ENCODE measurements at places on chromosomes 11 and 22. TPM values are rescaled to one million over a fixed set of nuclear protein-coding genes. Genes with fewer than 3 reads are reported as not detected.
A peak's percentile ranks its signal among the peaks of the same experiment; 100 is the strongest.

Gene TTC36
- polyA plus RNA-seq = not detected

Gene BLID
- polyA plus RNA-seq = not detected

Gene FAM227A
- polyA plus RNA-seq = 0.76 TPM

Gene THY1
- 15.0 TPM for polyA plus RNA-seq

Gene CREBZF
- polyA plus RNA-seq = 53.6 TPM

Gene SEC14L6
- polyA plus RNA-seq = 1.7 TPM

Gene RIC3
- 10.6 TPM for polyA plus RNA-seq

Gene POU2F3
- polyA plus RNA-seq = 0.05 TPM

Gene ART1
- not detected for polyA plus RNA-seq

Gene TESMIN
- polyA plus RNA-seq = 1.6 TPM

Gene GRAMD1B
- polyA plus RNA-seq = 185 TPM

DNA sequence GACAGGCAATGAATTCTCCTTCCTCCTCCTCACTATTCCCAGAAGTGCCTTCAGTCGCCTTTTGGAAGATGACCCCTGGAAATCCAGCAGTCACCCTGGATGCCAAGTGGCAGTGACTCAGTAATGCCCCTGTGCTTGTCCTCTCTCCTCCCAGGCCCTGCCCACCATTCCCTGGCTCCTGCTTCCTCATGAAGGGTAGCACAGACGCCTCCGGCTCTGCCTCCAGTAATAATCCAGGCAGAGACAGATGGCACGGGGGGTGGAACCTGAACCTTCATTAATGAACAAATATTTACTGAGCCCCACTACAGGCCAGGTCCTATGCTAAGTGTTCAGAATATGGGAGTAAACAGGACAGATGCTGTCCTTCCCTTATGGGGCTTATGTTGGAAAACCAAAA, 23.2 kb downstream of the SYT13 start:
- H3K27me3 ChIP-seq = no peaks in the 10 kb centered on the region
- no peak overlapping the region for H3K4me3 ChIP-seq
- H3K27ac ChIP-seq = no peak overlapping the region
- no peak for DNase-seq

GRCh38 chr11:73379189-73379880, 3.1 kb downstream of the RELT start:
- peaks cover 6% of the 10 kb centered on the region for H3K4me1 ChIP-seq
- H3K27me3 ChIP-seq = no peaks in the 10 kb centered on the region
- DNase-seq = no peak
- no peaks in the 10 kb centered on the region for H3K36me3 ChIP-seq
- H3K27ac ChIP-seq = no peak overlapping the region

GRCh38 chr22:36204001-36204631, 2.5 kb upstream of the APOL4 start:
- H3K4me1 ChIP-seq = peaks cover 8% of the 10 kb centered on the region
- H3K36me3 ChIP-seq = no peaks in the 10 kb centered on the region
- no peak for DNase-seq
- no peaks in the 10 kb centered on the region for H3K27me3 ChIP-seq
- H3K4me3 ChIP-seq = no peak overlapping the region

GRCh38 chr11:75733431-75734107, 15.9 kb downstream of the MOGAT2 start:
- H3K4me1 ChIP-seq = no peaks in the 10 kb centered on the region
- no peaks in the 10 kb centered on the region for H3K27me3 ChIP-seq
- DNase-seq = no peak
- no peak overlapping the region for H3K4me3 ChIP-seq
- H3K27ac ChIP-seq = no peak overlapping the region

GRCh38 chr11:1075341-1075911, 752 bp downstream of the MUC2 start:
- H3K4me1 ChIP-seq = no peaks in the 10 kb centered on the region
- no peaks in the 10 kb centered on the region for H3K36me3 ChIP-seq
- H3K27ac ChIP-seq = no peak overlapping the region
- no peak overlapping the region for H3K4me3 ChIP-seq
- peak; percentile 10 for DNase-seq

DNA sequence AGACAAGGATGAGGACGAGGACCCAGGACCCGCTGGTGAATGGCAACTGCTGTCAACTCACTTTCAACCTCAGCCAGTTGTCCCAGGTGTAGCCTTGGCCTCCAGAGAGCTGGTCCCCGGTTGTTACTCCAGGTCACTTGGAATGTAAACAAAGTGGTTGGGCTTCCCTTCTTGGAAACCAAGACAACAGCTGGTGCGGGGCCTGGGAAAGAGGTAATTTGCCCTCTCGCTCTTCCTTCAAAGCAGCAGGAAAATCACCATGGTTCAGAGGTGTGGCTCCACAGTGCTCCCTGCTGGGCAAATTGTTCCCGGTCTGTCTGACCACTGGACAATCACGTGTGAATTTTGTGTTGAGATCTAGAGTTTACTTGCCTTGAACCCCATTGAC, 15.0 kb downstream of the SLC1A2 start:
- H3K4me1 ChIP-seq = no peaks in the 10 kb centered on the region
- H3K27ac ChIP-seq = no peak overlapping the region
- no peak overlapping the region for H3K4me3 ChIP-seq
- no peaks in the 10 kb centered on the region for H3K27me3 ChIP-seq
- DNase-seq = no peak
- no peaks in the 10 kb centered on the region for H3K36me3 ChIP-seq

GRCh38 chr11:69153661-69154060, 2.1 kb upstream of the SMIM38 start:
- H3K27ac ChIP-seq = no peak overlapping the region
- no peak for DNase-seq
- no peaks in the 10 kb centered on the region for H3K27me3 ChIP-seq
- H3K36me3 ChIP-seq = no peaks in the 10 kb centered on the region
- peaks cover 2% of the 10 kb centered on the region for H3K4me1 ChIP-seq
- no peak overlapping the region for H3K4me3 ChIP-seq

GRCh38 chr11:63919267-63920125, 2.5 kb upstream of the RCOR2 start:
- no peaks in the 10 kb centered on the region for H3K36me3 ChIP-seq
- no peak overlapping the region for H3K4me3 ChIP-seq
- peaks cover 15% of the 10 kb centered on the region for H3K4me1 ChIP-seq
- H3K27me3 ChIP-seq = no peaks in the 10 kb centered on the region
- peak; percentile 59 for DNase-seq
- H3K27ac ChIP-seq = peak overlapping the region; percentile 52

- no peaks in the 10 kb centered on the region for H3K36me3 ChIP-seq
- no peak for DNase-seq
- no peak overlapping the region for H3K4me3 ChIP-seq
- H3K4me1 ChIP-seq = no peaks in the 10 kb centered on the region
These were observed 76.3 kb upstream of the SESN3 start for GRCh38 chr11:95307286-95307685.

DNA sequence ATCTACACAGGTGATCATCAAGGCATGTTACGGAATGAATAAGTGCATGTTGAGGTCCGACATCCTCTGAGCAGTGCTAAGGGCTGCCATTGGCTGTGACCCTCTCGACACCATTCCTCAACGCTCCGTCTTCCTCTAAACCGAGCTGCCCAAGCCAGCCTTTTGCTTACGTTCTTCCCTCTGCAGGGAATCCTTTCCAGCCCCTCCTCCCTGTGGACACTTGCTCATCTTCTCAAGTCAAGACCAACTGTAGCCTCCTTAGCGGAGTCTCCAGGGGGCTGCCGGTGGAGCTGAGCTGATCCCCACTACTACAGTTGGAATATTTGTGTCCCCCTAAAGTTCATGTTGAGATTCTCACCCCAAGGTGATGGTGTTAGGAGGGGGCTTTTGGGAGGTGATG, 781.0 kb downstream of the TBC1D22A start:
- no peak overlapping the region for H3K4me3 ChIP-seq
- no peak overlapping the region for H3K27ac ChIP-seq
- no peak for DNase-seq
- no peaks in the 10 kb centered on the region for H3K27me3 ChIP-seq

DNA sequence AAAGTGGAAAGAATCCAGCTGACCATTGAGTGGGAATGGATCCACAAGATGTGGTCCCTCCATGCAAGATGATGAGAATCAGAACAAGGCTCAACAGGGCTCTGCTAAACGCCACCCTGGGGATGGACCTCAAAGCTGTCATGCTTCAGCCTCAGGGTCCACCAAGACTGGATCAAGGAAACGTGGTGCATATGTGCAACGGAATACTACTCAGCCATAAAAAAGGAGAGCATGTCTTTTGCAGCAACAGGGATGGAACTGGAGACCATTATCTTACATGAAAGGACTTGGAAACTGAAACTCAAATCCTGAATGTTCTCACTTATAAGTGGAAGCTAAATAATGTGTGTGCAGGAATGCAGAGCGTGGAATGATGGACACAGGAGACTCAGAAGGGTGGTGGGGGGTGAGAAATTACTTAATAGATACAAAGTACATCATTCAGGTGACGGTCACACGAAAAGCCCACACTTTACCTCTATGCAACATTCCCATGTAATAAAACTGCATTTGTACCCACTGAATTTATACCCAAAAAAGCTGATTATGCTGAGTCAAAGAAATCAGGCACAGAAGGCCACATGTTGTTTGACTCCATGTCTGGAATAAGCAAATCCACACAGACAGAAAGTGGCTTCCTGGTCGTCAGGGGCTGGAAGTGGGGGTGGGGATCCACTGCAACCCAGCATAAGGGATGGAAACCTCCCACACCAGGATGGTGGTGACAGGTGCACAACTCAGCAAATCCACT, 116.1 kb downstream of the SHANK2 start:
- no peaks in the 10 kb centered on the region for H3K4me1 ChIP-seq
- H3K27me3 ChIP-seq = no peaks in the 10 kb centered on the region
- no peaks in the 10 kb centered on the region for H3K36me3 ChIP-seq
- DNase-seq = no peak

- no peak for DNase-seq
- H3K4me3 ChIP-seq = no peak overlapping the region
- no peak overlapping the region for H3K27ac ChIP-seq
- H3K4me1 ChIP-seq = no peaks in the 10 kb centered on the region
These were observed 3.6 kb downstream of the TRIM29 start for GRCh38 chr11:120134106-120134930.

DNA sequence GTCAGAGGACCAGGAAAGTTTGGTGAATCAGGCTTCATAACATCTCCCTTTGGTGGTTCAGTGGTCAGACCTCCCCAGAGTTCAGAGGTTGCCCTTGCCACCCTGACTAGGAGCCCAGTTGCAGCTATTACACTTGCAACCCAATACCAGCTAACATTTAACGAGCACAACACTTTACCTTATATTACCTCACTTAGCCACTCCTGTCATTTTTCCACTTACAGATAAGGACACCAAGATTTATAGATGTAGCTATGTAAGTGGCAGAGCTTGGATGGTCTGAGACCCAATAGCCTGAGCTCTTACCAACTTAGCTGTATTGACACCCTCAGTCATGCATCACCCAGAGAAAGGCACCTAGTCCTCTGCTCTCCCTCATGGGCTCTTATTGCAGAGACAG, 234.7 kb downstream of the INSC start:
- H3K27ac ChIP-seq = no peak overlapping the region
- H3K36me3 ChIP-seq = no peaks in the 10 kb centered on the region
- no peaks in the 10 kb centered on the region for H3K27me3 ChIP-seq
- H3K4me3 ChIP-seq = no peak overlapping the region
- no peak for DNase-seq
- H3K4me1 ChIP-seq = no peaks in the 10 kb centered on the region

GRCh38 chr22:17890245-17890671, 116.0 kb upstream of the BID start:
- no peak for DNase-seq
- H3K27ac ChIP-seq = no peak overlapping the region
- H3K27me3 ChIP-seq = no peaks in the 10 kb centered on the region
- H3K4me3 ChIP-seq = no peak overlapping the region
- no peaks in the 10 kb centered on the region for H3K4me1 ChIP-seq
- no peaks in the 10 kb centered on the region for H3K36me3 ChIP-seq
